ENCODE measurements at places on chromosomes 5 and 9. TPM values are rescaled to one million over a fixed set of nuclear protein-coding genes. Genes with fewer than 3 reads are reported as not detected.

DNA sequence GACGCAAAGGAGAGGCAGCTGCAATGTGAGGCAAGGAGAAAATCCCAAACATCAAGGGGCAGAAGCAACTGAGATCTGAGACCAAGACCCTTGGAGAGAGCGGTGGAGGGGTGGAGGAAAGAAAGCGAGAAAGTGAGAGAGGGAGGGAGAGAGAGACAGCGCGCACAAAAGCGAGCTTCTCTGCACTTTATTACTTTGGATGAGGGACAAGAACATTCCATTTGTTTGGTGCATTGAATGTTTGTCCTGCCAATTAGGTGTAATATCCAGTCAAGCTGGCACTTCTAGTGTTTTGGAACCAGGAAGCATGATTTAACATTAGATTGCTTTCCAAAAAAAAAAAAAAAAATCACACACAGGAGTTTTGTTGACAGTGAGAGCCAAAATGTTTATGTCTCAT, 1.4 kb downstream of the CAST start:
- H3K27ac ChIP-seq = peak overlapping the region; percentile 96
- H3K4me1 ChIP-seq = peaks cover 29% of the 10 kb centered on the region
- peak overlapping the region; percentile 94 for H3K4me3 ChIP-seq
- DNase-seq = no peak

DNA sequence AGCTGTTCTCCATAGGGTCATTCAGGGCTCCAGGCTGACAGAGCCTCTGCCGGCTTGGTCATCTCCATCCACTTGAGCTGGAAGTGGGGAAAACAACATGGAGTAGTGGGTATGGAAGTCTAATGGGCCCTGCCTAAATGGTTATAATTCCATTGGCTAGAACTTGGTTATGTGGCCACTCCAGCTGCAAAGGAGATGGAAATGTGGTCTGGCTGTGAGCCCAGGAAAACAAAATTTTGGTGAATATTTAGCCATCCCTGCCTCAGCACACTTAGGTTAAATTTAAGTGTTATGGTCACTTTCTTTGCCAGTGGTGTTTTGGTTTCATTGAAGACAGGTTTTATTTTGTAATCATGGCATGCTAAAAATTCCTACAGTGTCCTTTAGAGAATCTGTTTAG, 112.3 kb downstream of the SMARCA2 start:
- DNase-seq = no peak
- H3K4me1 ChIP-seq = peaks cover 31% of the 10 kb centered on the region
- H3K27ac ChIP-seq = peak overlapping the region; percentile 45
- H3K36me3 ChIP-seq = peaks cover 21% of the 10 kb centered on the region
- H3K27me3 ChIP-seq = no peaks in the 10 kb centered on the region
- H3K4me3 ChIP-seq = no peak overlapping the region

DNA sequence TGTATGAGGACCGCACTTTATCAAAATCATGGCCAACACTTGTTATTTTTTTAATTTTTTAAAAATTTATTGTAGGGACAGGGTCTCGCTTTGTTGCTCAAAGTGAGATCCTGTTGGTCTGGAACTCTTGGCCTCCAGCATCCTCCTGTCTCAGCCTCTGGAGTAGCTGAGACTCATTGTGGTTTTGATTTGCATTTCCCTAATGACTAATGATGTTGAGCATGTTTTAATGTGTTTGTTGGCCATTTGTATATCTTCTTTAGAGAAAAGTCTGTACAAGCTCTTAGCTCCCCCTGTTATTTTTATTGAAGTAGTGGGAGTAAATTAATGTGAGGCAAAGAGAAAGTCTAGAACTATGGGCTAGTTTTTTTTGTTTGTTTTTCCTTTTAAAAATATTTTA, 1.6 kb upstream of the RPS6 start:
- H3K4me3 ChIP-seq = no peak overlapping the region
- no peak for DNase-seq
- peaks cover 39% of the 10 kb centered on the region for H3K4me1 ChIP-seq

DNA sequence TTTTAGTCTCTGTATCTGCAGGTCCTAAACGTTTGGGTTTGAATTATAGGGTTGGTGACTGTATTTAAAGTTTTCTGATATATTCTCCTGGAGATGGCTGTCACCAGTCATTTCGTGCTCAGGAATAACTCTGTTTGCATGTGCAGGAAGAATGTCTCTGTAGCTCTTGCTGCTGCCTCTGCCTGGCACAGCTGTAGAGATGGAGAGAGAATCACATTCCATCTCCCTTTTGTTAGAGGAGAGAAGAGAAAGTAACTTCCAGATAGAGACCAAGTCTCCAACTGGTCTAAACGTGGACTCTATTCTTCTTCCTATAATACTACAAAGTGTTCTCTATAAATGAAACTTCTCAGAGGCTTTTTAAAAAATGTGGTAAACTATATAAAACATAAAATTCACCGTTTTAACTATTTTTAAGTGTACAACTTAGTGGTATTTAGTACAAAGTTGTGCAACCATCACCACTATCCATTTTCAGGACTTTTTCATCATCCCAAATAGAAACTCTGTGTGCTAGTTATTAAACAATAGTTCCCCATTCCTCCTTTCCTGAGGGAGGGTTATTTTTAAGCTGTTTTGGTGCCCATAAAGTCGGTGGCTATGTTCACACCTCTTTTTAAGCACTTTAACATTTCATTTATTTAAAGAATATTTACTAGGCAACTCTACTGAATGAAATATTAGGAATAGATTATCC, 20.7 kb upstream of the STARD4 start:
- no peak for DNase-seq
- H3K36me3 ChIP-seq = peaks cover 1% of the 10 kb centered on the region
- H3K27me3 ChIP-seq = no peaks in the 10 kb centered on the region
- H3K4me1 ChIP-seq = peaks cover 17% of the 10 kb centered on the region
- no peak overlapping the region for H3K4me3 ChIP-seq

DNA sequence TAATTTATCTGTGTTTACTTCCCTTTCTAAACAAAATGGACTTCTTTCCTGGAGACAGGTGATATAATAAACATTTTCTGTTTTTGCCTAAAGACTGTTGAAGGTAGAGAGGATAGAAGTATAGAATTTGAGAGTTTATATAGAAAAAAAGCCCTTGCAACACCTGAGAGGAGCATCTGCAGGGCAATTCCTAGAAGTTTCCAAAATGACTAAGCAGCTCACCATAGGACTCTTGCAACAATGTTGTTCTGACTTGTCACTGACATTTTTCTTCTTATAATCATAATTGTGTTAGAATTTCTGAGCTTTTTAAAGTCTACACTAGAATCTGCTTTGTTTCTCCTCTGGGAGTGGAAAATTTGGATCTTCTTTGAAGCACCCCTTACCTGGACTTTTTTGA, 216.8 kb downstream of the TUSC1 start:
- H3K36me3 ChIP-seq = no peaks in the 10 kb centered on the region
- no peak overlapping the region for H3K4me3 ChIP-seq
- DNase-seq = no peak
- no peaks in the 10 kb centered on the region for H3K4me1 ChIP-seq

GRCh38 chr5:78808818-78809217, 160.2 kb upstream of the LHFPL2 start:
- no peaks in the 10 kb centered on the region for H3K36me3 ChIP-seq
- DNase-seq = no peak
- H3K27ac ChIP-seq = peak overlapping the region; percentile 77

DNA sequence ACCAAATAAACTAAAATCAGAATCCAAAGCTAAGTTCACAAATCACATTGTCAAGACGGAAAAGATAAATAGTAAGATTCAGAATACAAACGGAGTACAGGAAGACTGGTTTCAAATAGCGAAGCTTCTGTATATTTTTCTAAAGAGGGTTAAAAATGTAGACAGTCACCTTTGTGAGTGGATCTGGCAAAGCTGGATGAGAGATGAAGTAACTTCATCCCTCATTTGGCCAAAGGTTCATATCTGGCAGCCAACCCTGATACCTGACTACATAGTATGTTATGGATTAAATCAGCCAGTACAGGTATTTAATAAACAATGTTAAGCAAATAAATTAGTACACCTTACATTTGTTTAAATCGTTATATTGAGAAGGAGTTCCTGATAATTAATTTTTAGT, 21.3 kb upstream of the DENND4C start:
- no peaks in the 10 kb centered on the region for H3K36me3 ChIP-seq
- no peak for DNase-seq
- H3K4me3 ChIP-seq = no peak overlapping the region
- H3K27me3 ChIP-seq = peaks cover 9% of the 10 kb centered on the region

OLFML2A gene
- 169 TPM for total RNA-seq

ANKRD34B gene
- not detected for total RNA-seq

CENPP gene
- 13.1 TPM for total RNA-seq

COL15A1 gene
- total RNA-seq = 0.81 TPM

CCDC183 gene
- total RNA-seq = 0.89 TPM

NFIB gene
- 39.9 TPM for total RNA-seq
